ENCODE measurements at places on chromosomes 2 and 18.

GRCh38 chr2:147368306-147368705 is 476.5 kb upstream of the ACVR2A start:
- no peak for DNase-seq

DNA sequence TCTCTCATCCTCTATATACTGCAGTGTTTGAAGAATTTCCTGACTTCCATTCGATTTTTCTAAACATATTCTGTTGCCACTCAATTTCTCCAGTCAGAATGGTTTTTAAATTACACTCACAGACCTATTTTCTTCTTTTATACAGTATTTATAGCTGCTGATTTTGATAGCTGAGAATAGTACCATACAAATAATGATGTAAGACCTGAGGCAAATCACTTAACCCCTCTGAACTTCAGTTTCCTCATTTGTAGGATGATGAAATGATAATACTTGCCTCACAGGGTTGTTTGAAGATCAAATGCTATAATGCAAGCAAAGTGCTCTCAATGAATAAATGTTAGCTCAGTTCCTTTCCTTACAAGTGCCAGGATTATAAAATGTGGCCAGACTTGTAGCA is 241.8 kb downstream of the CPS1 start:
- no peak for DNase-seq

GRCh38 chr2:109270505-109271312 is 141.7 kb downstream of the SH3RF3 start:
- no peak for DNase-seq

DNA sequence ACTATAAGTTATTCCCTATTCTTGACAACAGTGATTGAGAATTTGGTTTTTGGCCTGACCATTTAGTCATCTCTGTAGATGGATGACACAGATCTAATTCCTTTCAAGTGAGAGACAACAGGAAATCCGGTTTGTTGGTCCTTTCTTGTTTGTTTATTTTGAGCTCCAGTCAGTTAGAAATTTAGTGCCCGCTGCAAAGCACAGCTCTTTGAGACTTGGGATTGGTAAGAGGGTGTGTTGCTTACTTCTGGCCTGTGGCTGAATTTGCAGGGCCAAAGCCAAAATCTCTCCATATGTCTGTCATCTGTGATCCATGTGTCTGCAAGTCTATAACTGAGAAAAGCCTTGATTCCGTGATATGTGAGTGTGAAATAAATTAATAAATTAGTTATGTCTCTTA is 74.3 kb downstream of the BIN1 start:
- peak; percentile 6 for DNase-seq
